ENCODE measurements at places on chromosomes 4 and X. TPM values are rescaled to one million over a fixed set of nuclear protein-coding genes. Genes with fewer than 3 reads are reported as not detected.

Gene FTHL17
- total RNA-seq, result not detected

Gene RAB41
- not detected for total RNA-seq

Gene MFAP3L
- total RNA-seq, result 7.7 TPM

Gene PABPC1L2B
- not detected for total RNA-seq

Gene MAGEA2B
- not detected for total RNA-seq

Gene USP27X
- total RNA-seq, result 2.4 TPM

Gene MAOB
- total RNA-seq, result 64.3 TPM

Gene TKTL2
- total RNA-seq, result not detected

Gene TEX28
- total RNA-seq, result not detected

Gene SLC4A4
- 21.7 TPM for total RNA-seq

Gene PNMA3
- 2.6 TPM for total RNA-seq

Gene EDA2R
- 1.3 TPM for total RNA-seq

Gene WNK3
- total RNA-seq, result 1.7 TPM

Gene STPG2
- total RNA-seq, result 0.71 TPM

Gene KIF4A
- 0.41 TPM for total RNA-seq

Gene S100G
- not detected for total RNA-seq

Gene C4orf36
- not detected for total RNA-seq

Gene TCP11X1
- not detected for total RNA-seq

Gene TCEAL1
- total RNA-seq, result 39.1 TPM

Gene SCML2
- 1.1 TPM for total RNA-seq

Gene NMU
- total RNA-seq, result 0.47 TPM

Gene SLC26A1
- not detected for total RNA-seq

Gene NUP62CL
- total RNA-seq, result not detected

Gene ZFP92
- 0.85 TPM for total RNA-seq

Gene FREM3
- not detected for total RNA-seq

Gene PDLIM3
- 476 TPM for total RNA-seq
